Esophagus squamous epithelium (tissue), 5 donors: ENCODE measurements at places on chromosomes 7 and 10. TPM values are rescaled to one million over a fixed set of nuclear protein-coding genes. Genes with fewer than 3 reads are reported as not detected.

The MYL10 gene
- total RNA-seq = not detected

The CCDC126 gene
- 8.6 TPM for total RNA-seq

The MALRD1 gene
- total RNA-seq = 0.38 TPM

The AQP1 gene
- 14.9 TPM for total RNA-seq

The HABP2 gene
- total RNA-seq = 0.09 TPM

The ATOH7 gene
- total RNA-seq = not detected

The EPHB6 gene
- total RNA-seq = 40.4 TPM

The CALHM3 gene
- total RNA-seq = not detected

The FBXL13 gene
- total RNA-seq = 0.40 TPM

The GDF2 gene
- not detected for total RNA-seq

The LAMB1 gene
- total RNA-seq = 39.7 TPM

The GPR22 gene
- total RNA-seq = not detected

The AZGP1 gene
- total RNA-seq = 0.66 TPM

The SLC26A5 gene
- total RNA-seq = not detected

The LEP gene
- not detected for total RNA-seq

The IL6 gene
- not detected for total RNA-seq

The EPO gene
- total RNA-seq = not detected

The TMEM213 gene
- 1.3 TPM for total RNA-seq

The IGFBP3 gene
- 68.4 TPM for total RNA-seq

The CYP26C1 gene
- total RNA-seq = 0.34 TPM

The ADRB1 gene
- 1.1 TPM for total RNA-seq

The SYNPO2L gene
- 0.29 TPM for total RNA-seq

The ITGA8 gene
- total RNA-seq = 11.9 TPM
